ENCODE measurements at places on chromosomes 3 and 15.

GRCh38 chr3:138332472-138333073 is 2.9 kb upstream of the NME9 start:
- DNase-seq = peak; percentile 31

DNA sequence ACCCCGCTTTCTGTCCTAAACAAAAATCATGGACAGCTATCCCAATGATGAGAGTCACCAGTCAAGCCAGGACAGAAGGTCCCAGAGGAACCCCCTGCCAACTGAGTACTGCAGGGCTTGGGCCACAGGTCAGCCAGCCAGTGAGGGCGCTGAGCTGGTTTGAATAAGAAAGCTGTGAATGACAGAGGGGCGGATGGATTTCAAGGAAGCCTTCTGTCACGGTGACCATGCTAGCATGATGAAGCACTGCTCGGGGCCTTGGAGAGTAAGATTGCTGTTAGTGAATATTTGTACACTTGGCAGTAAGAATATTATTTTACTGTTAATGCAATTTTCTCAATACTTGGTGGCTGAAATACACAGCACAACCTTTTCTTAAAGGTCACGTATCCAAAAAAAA is 734.0 kb upstream of the NR2F2 start:
- DNase-seq = no peak

GRCh38 chr15:35606450-35606779 is 60.5 kb upstream of the DPH6 start:
- no peak for DNase-seq

DNA sequence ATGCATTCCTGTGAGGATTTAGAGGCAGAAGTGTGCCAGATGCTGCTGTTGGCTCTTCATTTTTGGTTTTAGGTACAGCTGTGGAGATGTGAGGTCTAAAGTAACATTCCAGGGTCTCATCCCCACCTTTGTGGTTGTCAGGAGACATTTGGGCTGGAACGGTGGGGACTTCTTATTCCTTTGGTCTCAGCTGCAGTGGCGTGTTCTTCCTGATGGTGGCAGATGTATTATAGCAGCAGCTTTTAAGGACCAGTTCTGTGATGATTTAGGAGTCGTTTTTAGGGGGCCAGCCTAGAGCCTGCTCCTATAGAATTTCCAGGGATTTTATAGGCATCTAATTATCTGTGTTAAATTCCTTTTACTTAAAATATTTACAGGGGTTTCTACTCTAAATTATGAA is 221.0 kb upstream of the EOMES start:
- DNase-seq = no peak

GRCh38 chr3:60856257-60857046 is 394.8 kb downstream of the FHIT start:
- no peak for DNase-seq

DNA sequence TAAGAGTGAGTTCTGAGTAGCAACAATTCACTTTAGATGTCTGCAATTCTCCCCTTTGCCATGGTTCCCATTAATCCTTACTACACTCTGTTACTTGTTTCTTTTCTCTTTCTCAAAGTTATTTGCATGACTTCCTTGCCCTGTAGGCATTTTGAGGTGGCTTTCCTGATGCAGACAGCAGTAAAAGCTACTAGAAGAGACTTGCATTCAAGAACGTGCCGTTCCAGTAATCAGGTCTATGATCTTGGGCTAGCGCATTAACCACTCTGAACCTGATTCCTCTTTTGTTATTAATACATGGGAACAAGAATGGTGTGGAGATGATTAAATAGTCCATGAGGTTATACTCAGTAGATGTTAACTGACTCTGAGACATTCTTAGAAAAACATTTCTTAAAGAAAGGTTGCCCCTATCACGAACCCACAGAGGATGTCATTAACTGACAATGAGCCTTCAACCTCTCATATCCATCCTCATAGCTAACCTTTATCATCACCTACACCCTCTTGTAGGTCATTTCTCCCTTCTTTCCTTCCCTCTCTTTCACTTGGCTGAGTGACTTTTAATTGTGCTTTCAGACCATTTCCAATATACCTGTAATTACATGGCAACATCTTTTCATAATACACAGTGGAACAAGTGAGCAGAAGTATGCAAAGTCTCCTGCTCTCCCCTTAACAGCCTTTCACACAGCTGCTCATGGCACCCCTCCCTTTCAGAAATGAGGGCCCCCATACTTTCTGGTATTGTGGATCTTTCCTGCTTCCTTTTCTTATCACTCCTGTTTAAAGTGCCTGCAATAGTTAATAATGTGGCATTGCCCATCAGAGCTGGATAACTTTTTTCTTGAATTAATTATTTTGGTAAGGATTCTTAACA is 175.9 kb downstream of the CHST2 start:
- DNase-seq = no peak

DNA sequence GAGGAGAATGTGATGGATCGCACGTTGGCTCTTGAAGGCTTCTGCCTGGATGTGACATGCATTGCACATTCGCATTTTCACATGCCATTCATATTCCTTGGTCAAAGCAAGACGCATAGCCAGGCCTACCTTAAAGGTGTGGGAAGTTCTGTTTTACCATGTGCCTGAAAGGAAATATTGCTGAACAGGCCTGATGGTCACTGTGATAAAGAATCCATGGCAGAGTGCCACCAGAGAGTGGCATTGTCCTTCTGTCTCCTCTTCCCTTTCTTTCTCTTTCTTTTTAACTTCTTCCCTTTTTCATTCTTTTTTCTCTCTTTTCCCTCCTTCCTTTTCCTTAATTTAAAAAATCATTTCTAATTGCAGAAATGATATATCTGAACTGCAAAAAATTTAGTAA is 15.9 kb upstream of the MITF start:
- no peak for DNase-seq

- no peak for DNase-seq
Measured at GRCh38 chr3:183044547-183045229, 54.6 kb downstream of the MCCC1 start.
